ENCODE measurements at places on chromosomes 12 and 14. TPM values are rescaled to one million over a fixed set of nuclear protein-coding genes. Genes with fewer than 3 reads are reported as not detected.

PTCSC3 gene
- total RNA-seq: not detected

BDKRB1 gene
- total RNA-seq: not detected

CD163L1 gene
- not detected for total RNA-seq

KRT86 gene
- total RNA-seq: 0.34 TPM

DNA sequence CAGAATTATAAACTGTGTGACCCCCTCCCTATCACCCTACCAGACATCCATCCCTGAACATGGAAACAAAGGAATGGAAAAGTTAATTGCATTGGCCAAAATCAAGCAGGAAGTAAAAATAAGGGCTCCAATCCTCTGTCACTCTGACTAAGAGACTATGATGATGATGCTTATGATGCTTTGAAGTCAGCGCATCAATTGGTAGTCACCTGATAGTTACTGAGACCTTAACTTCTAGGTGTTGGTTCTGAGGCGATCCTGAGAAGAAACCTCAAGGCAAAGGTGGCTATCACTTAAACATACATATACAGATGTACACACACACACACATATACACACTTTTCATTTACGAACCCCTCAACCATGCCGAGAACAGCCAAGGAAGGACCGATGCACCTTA, 6.6 kb downstream of the ITPR2 start:
- H3K27me3 ChIP-seq: no peaks in the 10 kb centered on the region
- no peak overlapping the region for H3K4me3 ChIP-seq
- peaks cover 54% of the 10 kb centered on the region for H3K4me1 ChIP-seq
- no peak overlapping the region for H3K27ac ChIP-seq
- peaks cover 39% of the 10 kb centered on the region for H3K36me3 ChIP-seq

- H3K27ac ChIP-seq: no peak overlapping the region
- H3K4me3 ChIP-seq: no peak overlapping the region
- H3K27me3 ChIP-seq: peaks cover 22% of the 10 kb centered on the region
- peaks cover 3% of the 10 kb centered on the region for H3K36me3 ChIP-seq
- no peaks in the 10 kb centered on the region for H3K4me1 ChIP-seq
Observed at GRCh38 chr14:100604121-100604501, 16.9 kb upstream of the BEGAIN start.

GRCh38 chr12:46154221-46154985, 114.4 kb downstream of the SLC38A1 start:
- no peak overlapping the region for H3K27ac ChIP-seq
- peaks cover 15% of the 10 kb centered on the region for H3K27me3 ChIP-seq
- DNase-seq: no peak

DNA sequence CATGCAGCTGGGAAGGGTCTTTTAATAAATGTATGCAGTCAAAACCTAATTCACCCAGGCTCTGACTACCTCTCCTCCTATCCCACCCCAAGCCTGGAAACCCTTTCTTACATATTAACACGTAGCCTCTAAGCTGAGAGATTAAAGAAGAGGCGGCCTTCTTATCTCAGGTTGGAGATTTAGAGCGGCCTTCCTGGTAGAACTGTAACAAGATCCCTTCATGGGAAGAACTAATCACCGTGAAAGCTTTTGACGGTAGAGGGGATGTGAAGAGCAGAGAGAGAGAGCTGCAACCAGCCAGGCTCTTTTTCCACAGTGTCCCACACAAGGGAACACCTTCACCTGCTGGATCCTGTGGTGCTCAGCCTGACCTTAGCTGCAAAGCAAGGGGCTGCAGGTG, 367.4 kb downstream of the MED13L start:
- no peaks in the 10 kb centered on the region for H3K36me3 ChIP-seq
- no peak overlapping the region for H3K27ac ChIP-seq
- H3K4me3 ChIP-seq: no peak overlapping the region

DNA sequence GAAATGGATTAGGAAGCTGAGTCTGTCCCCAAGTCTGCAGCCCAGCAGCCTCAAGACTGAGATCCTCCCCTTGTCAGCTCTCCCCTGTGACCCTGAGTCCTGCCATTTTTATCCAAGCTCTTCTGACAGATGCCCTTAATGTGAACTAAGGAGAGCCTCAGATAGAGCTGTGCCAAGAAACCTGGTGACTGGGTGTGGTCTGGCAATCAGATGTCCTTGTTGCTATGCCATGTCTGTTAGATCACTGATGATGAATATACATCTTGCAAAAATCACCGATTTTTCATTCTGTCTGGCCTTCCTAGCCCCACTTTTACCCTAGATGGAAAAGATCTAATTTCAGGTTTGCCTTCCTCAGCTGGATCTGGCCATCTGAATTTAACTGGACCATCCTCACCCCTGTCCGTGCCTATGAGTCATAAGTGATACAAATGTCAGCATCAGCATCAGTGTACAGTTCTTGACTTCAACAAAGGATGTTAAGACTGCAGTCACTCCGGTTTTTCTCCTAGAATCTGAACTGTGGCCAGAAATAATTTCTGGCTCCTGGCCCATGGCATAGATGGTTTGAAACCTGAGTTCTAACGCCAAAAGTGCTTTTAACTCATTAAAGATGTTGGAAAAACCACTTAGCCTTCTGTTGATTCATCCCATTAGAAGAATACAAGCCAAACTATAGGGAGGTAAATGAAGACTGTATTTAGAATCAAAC, 61.2 kb upstream of the GRIP1 start:
- no peak overlapping the region for H3K27ac ChIP-seq
- H3K4me1 ChIP-seq: peaks cover 5% of the 10 kb centered on the region
- H3K27me3 ChIP-seq: peaks cover 5% of the 10 kb centered on the region
- no peak for DNase-seq
- no peaks in the 10 kb centered on the region for H3K36me3 ChIP-seq

Measured in activated T-helper 2 cell treated with anti-CD3 and anti-CD28 coated beads, Interferon-gamma antibody, Interleukin-2, Interleukin-4, amounts not matched to agents 10 μg/mL and 5 μg/mL and 100 μg/mL, durations not matched to agents 14 hours and 24 hours and 36 hours (primary cell).